Body of pancreas (tissue), 4 donors: ENCODE measurements at places on chromosomes 11 and 22. TPM values are rescaled to one million over a fixed set of nuclear protein-coding genes. Genes with fewer than 3 reads are reported as not detected.
A peak's percentile ranks its signal among the peaks of the same experiment; 100 is the strongest.

- no peak for DNase-seq
These were observed 3.2 kb downstream of the DERL3 start for GRCh38 chr22:23835484-23836144.

DNA sequence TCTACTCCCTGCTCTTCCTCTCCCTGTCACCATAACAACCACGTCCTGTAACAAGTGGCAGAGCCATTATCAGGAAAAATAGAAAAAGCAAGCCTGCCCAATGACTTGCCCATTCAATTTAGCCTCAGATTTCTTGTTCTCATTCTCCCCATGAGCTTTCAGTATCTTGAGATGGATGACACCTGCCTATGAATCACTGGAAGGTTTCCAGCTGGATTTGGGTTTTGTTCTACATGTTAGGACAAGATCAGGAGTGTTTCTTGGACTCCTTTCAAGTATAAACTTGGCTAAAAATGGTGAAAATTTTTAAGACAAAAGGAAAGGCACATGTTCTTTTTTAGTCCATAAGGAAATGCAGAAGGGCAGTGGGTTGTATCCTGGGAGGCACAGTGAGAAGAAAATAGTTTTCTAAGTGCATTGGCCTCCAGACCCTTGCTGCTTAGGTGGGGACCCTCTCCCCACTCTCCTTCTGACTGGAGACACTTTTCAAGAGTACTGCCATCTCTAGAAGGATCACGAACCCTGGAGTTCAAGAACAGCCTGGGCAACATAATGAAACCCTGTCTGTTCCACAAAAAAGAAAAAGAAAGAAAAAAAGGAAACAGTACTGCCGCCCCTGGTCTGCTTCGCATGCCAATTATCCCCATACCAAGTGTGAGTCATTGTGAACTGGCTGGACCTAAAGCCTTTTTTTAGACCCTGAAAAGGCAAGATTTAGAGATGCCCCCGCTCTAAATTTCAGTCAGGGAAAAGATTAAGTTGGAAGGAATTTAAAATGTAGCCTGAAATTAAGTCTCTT, 51.0 kb downstream of the MTNR1B start:
- no peak for DNase-seq

DNA sequence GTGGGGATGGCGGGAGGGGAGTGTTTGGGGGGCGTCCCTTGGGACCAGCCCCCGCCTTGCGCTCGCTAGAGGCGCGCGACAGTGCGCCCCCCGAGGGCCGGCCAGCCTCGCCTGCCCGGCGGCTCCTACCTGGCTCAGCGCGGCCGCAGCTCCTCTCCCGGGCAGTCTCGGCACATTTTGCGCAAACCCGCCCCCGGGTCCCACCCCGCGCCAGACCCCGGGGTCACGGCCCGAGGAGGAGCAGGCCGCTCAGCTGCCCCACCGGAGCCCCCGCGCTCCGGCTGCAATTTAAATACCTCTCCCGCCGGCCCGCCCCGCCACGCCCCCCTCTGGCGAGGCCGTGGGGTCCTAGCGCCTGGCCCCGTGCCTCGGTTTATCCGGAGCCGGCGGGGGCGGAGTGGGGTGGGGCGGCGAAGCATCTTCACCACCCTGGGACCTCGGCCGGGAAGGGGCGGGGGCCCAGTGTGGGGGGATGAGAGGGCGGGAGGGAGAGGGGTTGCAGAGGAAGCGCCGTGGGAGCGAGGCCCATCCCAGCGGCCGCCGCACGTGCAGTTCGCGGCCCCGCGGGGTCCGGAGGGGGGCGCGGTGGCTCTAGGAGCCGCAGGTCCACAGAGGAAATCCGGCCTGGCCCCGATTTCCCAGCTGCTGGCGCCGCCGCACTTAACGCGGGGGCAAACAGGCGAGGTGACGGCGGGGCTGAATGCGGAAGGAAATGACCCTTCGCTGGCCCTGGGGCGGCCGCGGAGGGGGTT, at the start of gene LRRC32:
Gene LRRC32 (minus strand): TSS at position 263 of the 752 bp plus-strand sequence. CDS start 4,793 bp downstream, outside the sequence.
- peak; percentile 30 for DNase-seq

DNA sequence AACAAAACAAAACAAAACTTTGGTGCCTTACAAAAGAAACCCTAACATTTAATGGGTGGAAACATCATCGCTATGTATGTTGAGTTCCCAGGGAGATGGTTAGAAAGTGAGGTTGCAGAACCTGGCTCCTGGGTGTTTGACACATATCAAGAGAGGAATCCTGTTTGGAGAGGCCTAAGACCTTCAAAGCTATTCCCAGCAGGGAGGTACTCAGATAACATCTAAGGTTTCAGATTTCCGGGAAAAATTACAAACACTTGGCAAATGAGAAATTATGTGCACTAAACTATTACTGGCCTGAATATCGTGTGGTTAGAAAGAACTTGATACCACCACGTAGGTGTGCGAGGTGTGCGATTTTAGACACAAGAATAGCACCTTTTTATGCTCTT, 18.5 kb downstream of the TRIM5 start:
- no peak for DNase-seq

The NXPE2 gene
- not detected for total RNA-seq

DNA sequence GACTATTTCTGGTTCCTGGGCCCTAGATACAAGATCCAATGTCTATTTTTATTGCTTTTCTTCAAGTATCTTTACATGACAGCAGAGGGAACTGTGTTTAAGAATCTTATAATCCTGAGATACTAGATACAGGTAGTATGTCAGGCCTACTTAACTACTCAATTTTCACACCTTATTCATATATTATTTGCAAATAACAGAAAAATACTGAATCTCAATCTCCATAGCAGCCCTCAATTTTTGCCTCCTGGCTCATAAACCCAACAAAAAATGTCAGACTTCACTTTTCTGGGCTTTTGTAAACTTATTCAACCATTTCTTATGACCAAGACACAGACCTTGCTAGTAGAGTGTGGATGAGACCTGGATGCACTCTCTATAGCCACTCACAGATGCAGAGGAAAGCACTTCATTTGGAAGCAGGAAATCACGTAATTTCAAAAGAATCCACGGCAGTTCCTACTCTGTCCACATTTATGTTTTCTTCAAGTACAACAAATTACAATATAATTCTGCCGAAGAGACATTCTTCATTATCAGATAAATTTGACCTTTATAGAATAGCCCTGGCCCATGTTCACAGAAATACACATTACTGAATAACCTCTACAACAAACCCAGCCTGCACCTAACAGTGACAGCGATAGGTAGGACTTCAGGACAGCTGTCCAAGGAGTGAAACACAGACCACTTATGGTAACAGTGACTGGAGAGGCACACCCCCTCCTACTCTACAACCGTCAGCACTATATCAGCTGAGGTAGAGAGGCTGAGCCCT, 62.0 kb upstream of the YPEL1 start:
- DNase-seq: no peak

The OR10D3 gene
- not detected for total RNA-seq

The KRTAP5-7 gene
- total RNA-seq: not detected

DNA sequence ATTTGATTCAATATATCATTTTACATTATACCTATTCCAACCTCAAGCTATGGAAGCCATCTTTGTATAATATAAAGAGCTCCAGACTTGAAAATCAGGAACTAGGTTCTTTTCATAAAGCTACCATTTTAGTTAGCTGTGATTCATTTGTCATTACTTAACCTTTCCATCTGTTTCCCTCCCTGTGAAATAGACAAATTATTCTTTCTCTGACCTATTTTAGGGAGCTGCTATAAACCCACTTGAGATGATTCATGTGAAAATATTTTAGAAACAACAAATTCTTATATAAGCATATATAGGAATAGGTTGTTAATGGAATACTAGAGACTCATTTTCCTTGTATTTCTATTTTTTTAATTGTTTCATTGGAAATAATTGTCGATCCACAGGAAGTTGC, 1012.1 kb downstream of the OPCML start:
- DNase-seq: no peak

GRCh38 chr11:133957900-133958299, 1.1 kb upstream of the IGSF9B start:
- DNase-seq: no peak

- peak; percentile 50 for DNase-seq
These were observed 23.5 kb upstream of the TH start for GRCh38 chr11:2194877-2195755.

GRCh38 chr11:72069787-72070251, 10.5 kb downstream of the NUMA1 start:
- peak; percentile 86 for DNase-seq

The PHETA2 gene
- 12.2 TPM for total RNA-seq

- DNase-seq: no peak
These were observed 414.3 kb downstream of the AASDHPPT start for GRCh38 chr11:106491751-106492150.

DNA sequence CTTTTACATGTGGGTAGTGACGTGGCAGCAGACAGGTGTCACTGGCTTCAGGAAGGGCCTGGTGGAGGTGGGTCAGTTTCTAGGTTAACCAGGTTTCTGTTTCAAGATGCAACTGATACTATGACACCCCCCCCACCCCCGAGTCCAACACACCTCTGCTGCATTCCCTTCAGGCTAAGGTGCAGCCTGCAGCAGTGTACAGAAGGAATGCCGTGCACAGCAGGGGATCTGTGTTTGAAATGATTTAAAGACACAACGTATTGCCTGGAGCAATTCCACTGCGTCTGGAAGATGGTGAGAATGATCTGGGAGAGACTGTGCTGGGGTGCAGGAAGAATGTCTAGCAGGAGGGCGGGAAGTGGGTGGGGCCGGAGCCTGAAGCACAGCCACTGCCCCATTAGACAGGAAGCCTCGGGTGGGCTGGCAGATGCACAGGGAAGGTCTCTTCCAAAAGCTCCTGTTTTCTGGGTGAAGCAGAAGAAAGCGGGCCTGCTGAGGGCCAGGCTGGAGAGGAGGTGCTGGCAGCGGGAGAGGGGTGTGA, 11.9 kb upstream of the TESMIN start:
- DNase-seq: no peak
